ENCODE measurements at places on chromosomes 3 and 15.

DNA sequence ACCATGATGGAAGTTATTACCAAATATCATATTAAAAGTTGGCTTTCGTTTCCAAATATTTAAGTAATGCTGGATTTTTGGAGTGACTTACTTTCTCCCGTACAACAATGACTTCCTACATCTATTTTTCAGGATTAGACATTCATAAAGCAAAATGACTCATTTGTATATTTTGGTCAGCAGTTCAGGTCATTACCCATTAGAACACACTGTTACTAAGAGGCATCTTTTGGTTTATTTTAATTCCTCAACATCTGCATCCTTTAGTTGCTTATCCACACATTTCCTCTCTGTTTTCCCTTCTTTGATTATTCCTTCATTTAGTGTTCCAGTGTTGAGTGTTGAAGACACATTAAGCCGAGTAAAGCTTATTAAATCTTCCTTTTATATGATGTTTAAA lies 348.2 kb downstream of the NAALADL2 start:
- no peak for DNase-seq

DNA sequence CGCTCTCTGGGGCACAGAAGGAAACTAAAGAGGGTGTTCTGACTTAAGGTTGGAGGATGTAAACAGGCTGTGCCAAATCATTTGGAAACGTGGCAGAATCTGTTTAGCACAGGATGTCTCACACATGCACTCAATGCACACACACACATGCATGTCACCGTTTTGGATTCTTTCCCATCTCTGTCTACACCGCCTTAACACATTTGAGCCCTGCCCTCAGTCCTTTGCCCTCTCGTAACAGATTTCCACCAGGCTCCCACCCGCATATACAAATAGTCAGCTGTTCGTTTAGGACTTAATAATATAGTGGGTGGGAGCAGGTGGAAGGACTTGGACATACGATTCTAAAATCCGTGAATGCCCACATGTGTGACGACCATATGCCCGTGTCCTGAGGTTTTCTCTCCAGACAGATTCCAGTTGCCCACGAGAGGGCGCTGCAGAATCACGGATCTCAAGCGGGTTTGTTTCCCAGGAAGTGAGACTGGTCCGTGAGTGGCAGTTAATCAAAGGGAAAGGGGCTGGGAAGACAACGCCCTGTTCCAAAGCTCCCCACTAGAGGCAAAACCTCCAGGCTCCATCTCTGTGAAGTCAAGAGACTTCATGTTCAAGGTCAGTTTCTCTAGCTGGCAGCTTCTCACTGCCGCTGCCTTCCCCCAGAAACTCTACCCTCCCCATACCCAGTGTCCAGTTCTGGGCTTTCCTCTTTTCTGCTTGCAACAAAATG lies 44.5 kb downstream of the NOX5 start:
- peak; percentile 55 for DNase-seq

GRCh38 chr3:142211034-142211433 lies 14.4 kb downstream of the GK5 start:
- no peak for DNase-seq

DNA sequence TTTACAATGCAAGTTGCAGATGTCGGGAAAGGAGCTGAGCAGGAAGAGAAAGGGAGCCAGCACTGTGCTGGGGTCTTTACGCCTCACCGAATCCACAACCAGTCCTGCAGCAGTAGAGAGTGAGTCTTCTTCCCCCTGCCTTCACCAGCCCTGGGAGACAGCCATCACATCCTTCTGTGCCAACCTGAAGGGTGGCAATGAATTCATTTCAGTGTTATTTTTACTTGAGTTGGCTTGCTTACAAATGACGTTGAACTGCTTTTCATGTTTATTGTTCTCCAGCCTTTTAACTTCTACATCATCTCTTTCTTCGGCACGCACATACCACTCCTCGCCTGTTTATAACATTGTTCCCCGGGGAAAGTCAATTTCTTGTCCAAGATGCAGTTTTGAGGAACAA lies 77.1 kb downstream of the TRIM42 start:
- DNase-seq, result no peak

- no peak for DNase-seq
Measured at GRCh38 chr3:14472471-14473351, 67.4 kb downstream of the GRIP2 start.

- no peak for DNase-seq
Measured at GRCh38 chr3:196486263-196486662, 17.3 kb downstream of the RNF168 start.

- no peak for DNase-seq
Measured at GRCh38 chr15:97224191-97224641, 736.3 kb upstream of the ARRDC4 start.

DNA sequence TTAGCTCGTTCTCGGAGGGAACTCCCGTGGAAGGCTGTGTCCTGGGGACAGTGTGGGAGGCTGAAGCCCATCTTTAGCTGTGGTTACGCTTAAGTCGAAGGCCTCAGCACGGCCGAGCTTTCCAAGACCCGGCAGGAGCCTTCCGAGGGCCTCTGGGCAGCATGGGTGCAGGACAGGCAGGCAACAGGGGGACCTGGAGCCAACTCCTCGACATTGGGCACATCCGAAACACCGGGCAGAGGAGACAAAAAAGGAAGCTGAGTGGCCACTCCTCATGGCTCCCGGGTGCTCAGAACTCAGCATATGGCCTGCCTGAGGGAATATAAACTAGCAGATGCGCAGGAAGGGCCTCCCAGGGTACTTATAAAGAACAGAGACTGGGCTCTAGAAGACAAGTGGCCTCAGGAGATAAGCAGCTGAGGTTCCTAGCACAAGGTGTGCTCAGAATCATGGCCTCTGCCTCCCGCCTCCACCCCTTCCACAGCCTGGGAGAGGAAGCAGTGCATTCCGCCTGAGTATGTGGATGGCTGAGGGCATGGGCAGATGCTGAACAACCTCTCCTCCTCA lies 34.1 kb downstream of the ABTB1 start:
- DNase-seq, result no peak

- DNase-seq, result no peak
Measured at GRCh38 chr3:74592359-74592758, 22.1 kb downstream of the CNTN3 start.

GRCh38 chr3:127532561-127533203 lies 57.9 kb downstream of the TPRA1 start:
- DNase-seq, result no peak

GRCh38 chr3:191387441-191388077 lies 57.2 kb upstream of the UTS2B start:
- no peak for DNase-seq

DNA sequence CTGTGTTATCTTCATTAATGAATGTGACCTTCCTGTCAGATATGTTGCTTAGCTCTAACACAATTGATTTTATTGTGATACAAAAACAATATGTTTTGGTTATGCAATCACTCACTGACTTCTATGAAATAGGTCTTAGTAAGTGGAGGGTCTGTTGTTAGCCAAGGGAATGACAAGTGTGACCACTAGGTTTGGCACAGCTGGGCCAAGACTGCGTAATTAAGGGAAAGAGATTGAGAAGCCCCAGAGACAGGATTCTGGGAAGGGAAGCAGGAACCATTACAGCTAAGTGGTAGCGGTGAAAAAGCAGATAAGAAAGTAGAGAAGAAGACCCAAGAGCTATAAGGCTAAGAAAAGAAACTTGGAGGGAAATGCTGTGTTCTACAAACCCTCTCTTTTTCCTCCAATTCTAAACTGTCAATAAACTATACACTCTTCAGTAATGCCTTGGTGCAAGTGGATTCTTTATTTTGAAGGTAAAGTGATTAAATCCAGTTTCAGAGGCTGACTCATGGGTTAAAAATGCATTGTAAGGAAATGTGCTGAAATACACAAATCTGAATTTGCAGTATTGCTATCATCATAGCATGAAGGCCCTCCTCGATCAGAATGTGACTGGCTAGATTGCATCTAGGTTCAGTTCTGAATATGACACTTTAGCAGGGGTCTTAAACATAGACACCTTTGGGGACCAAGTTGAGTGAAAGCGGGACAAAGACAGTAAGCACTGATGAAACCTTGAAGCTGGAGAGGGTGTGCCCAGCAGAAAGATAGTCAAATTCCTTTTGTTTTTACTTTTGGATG lies 26.1 kb downstream of the KCNMB2 start:
- DNase-seq, result no peak

- no peak for DNase-seq
Measured at GRCh38 chr15:48644827-48645557, 517 bp downstream of the FBN1 start.

DNA sequence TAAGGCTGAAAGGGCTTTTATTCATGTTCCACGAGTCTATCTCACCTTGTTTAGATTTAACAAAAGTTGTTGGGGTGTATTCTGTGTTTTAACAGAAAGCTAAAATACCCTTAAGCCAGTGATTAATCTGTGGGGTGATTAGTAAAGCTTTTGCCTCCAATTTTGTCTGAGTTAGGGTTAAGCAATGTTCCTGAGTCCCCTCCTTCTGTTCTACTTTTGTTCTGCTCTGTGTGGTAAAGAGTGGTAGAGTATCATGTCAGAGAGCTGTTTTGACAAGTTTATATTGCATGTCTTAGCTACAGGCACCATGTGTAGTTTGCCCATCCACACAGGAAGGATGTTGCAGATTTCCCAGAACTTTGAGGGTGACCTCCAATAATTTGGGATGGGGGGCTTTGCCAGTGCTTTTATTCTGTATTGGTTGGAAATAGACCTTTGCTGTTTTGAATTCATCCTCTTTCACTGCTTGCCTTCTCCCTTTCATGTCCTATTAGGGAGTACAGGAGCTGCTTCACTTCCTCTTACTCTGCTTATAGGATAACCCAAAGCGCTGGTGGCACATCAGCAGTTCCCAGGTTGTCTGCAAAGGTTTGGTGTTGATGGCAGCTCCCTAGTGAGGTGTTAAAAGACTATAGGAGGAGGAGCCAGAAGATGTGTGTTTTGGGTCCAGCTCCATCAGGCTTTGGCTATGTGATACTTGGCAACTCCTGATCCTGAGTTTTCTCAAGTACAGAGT lies 7.4 kb downstream of the PDE8A start:
- DNase-seq, result no peak

DNA sequence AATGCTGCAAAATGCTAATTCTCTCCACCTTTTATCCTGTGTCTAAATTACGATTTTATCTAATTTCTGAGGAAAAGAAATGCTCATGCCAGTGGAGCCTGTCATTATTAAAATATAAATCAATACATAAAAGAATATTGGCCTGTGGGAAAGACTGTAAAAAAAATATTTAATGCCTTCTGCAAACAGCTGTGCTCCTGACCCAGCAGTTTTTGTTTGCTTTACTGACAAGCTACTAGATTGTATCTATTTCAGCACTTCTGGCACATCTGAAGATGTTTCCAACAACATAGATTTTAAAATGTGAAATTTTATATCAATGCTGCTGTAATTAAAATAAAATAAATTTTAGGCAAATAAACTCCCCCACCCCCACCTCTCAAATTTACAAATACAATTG lies 493.6 kb upstream of the AGTR1 start:
- DNase-seq, result no peak

DNA sequence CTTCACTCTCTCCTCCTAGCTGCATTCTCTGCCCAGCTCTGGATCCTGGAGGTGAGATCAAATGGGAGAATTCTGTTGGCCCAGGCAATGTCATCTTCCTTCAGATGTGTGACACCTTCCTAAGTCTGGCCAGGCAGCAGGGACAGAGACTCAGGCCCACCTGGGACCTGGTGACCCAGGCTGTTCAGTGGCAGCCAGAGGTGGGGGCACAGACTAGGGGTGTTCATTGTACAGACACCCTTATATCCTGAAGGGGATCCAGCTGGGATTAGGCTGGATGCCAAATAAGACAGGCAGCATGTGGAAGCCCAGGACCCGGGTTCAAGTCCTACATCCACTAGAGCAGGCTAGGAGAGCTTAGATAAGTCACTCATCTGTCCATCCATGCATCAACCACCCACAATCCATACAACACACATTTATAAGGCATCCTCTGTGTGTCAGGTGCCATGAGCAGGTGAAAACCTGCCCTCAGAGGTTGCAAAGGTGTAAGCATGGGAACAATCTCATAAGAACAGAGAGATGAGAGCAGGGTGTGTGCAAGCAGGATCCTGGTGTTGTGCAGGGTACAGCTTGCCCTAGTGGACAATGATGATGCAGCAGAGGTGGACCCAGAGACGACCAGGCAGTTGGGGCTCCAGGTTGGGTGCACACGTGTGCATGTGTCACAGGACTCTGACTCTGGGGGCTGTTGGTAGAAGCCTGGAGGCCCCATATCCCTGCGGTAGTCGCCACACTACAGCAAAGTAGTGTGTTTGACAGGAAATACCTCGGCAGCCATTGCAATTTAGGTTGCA lies 18.3 kb upstream of the RPL29 start:
- DNase-seq, result no peak

DNA sequence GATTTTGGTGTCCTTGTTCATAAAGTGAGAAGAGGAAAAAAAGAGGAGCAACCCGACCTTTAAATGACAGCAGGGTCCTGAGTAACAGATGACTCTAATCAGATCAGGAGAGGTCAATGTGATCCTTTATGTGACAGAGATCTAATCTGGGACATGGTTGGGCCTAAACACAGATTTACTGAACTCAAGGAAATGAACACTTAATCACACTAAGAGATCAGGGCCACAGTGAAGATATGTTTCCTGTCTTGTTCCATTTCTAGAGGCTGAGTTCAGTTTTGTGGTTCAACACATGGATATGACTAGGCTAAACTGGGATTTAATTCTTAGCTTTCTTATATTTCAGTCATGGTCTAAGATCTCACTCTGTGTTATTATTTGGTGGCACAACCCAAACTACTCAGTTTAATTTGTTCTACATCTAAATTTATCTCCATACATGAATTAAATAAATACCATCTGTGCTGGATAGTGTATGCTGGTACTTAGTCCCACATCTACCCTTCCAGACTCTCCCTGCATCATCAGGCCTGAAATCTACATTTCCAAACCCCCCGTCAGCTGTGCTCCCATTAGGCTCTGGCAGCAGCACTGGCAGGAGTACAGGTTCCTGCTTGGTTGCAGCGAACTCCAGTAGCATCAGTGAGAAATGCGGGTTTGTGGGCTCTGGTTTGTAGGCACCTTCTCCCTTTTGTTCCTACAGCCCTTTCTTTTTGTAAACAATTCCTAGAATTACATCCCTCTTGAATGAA lies 22.6 kb downstream of the SFMBT1 start:
- DNase-seq, result no peak

DNA sequence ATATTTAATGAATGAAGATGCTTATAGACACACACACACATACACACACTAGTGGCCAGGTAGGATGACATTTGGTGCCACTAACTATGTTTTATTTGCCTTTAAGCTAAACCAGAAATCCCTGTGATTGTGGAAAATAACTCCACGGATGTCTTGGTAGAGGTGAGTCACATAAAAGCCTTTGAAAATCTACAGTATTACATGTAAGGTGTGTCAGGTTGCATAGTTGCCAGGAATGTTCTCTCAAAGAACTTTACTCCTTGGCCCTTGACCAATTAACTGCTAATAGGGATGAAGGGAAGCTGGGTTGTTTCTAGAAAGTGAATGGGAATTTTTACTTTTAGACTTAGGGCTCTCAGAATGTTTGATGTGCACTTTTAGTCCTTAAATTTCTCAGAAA lies 9.9 kb downstream of the ZBED2 start:
- no peak for DNase-seq

- no peak for DNase-seq
Measured at GRCh38 chr3:125069452-125069851, 13.7 kb upstream of the HEG1 start.

All from effector memory CD8-positive, alpha-beta T cell (primary cell).